Thymus (tissue), 14 donors: ENCODE measurements at places on chromosomes 6 and 20. TPM values are rescaled to one million over a fixed set of nuclear protein-coding genes. Genes with fewer than 3 reads are reported as not detected.

The PRSS16 gene
- total RNA-seq = 76.2 TPM

The CCND3 gene
- total RNA-seq = 131 TPM

The SLC24A3 gene
- 0.99 TPM for total RNA-seq

The RIMS1 gene
- total RNA-seq = 0.14 TPM

The PNPLA1 gene
- 0.09 TPM for total RNA-seq

The PRL gene
- 1.1 TPM for total RNA-seq

The TRIM15 gene
- total RNA-seq = 0.19 TPM

The PRICKLE4 gene
- 0.38 TPM for total RNA-seq

The BCL2L1 gene
- 120 TPM for total RNA-seq

The SRMS gene
- total RNA-seq = 0.05 TPM

The NOTCH4 gene
- 2.5 TPM for total RNA-seq

The OOEP gene
- total RNA-seq = not detected

The KCNK16 gene
- not detected for total RNA-seq

The PCMTD2 gene
- total RNA-seq = 40.6 TPM

The PLCB4 gene
- 7.6 TPM for total RNA-seq

The DSP gene
- 40.7 TPM for total RNA-seq

The KIF3B gene
- total RNA-seq = 7.8 TPM

The RAMACL gene
- 0.28 TPM for total RNA-seq

The PCMT1 gene
- 70.6 TPM for total RNA-seq

The ZFP57 gene
- 0.09 TPM for total RNA-seq

The SGK2 gene
- 0.09 TPM for total RNA-seq

The SLC22A1 gene
- 0.28 TPM for total RNA-seq

The PTP4A1 gene
- total RNA-seq = 10.0 TPM

The HUS1B gene
- 0.19 TPM for total RNA-seq

The SESN1 gene
- 19.1 TPM for total RNA-seq

The AKAP7 gene
- 16.8 TPM for total RNA-seq

The RRAGD gene
- 17.9 TPM for total RNA-seq

The SLC32A1 gene
- not detected for total RNA-seq

The TBC1D32 gene
- 10.3 TPM for total RNA-seq

The HLA-DMA gene
- 85.0 TPM for total RNA-seq

The TUBB2B gene
- 6.8 TPM for total RNA-seq
